ENCODE measurements at places on chromosomes 2 and 18.
A peak's percentile ranks its signal among the peaks of the same experiment; 100 is the strongest.

DNA sequence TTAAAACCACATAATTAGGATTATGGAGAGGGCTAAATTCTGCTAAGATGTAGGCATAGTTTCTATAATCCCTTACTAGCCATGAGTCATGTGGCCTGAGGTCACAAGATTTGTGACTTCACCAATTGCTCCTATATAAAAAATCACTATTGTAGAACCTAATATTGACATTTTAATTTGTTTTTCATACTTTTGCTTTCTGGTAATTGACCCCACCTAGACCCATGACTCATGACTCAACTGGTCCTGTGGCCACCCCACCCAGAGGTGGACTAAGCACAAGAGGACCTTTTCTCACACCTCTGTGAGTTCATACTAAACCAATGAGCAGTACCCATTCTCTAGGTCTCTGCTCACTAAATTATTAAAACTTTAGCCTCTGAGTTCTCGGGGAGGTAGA, 1567.5 kb upstream of the LRRTM1 start:
- no peak for DNase-seq

GRCh38 chr2:12970861-12971260, 254.1 kb downstream of the TRIB2 start:
- DNase-seq = peak; percentile 56

DNA sequence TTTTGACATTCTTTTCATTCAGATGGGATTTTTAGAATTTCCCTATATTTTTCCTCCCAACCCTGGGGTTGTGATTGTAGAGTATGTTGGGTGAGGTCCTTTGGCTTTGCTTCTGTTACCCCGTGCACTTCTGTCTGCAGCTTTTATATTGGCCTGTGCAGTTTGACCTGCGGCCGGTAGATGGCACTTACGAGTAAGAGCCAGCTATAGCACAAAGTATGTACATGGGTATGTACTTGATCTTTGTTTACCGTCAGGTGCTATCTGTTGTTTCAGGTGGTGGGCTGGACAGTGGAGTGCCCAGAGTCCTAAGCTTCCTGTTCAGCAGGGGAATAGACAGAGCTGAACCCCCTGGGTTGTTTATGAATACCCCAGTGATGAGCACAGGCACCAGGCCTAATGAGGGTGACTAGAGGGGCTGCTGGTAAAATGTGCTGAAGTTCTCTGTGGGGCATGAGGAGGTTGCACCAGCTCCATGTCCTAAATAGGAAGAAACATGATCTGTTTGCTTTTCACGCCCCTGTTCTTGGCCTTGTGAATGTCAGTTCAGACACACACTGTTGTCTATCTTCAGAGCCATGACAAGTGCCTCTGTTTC, 58.9 kb upstream of the THUMPD2 start:
- DNase-seq = peak; percentile 5

- no peak for DNase-seq
Measured at GRCh38 chr18:44816050-44816449, 135.4 kb downstream of the SETBP1 start.

- no peak for DNase-seq
Measured at GRCh38 chr2:42178335-42178734, 9.2 kb downstream of the EML4 start.

DNA sequence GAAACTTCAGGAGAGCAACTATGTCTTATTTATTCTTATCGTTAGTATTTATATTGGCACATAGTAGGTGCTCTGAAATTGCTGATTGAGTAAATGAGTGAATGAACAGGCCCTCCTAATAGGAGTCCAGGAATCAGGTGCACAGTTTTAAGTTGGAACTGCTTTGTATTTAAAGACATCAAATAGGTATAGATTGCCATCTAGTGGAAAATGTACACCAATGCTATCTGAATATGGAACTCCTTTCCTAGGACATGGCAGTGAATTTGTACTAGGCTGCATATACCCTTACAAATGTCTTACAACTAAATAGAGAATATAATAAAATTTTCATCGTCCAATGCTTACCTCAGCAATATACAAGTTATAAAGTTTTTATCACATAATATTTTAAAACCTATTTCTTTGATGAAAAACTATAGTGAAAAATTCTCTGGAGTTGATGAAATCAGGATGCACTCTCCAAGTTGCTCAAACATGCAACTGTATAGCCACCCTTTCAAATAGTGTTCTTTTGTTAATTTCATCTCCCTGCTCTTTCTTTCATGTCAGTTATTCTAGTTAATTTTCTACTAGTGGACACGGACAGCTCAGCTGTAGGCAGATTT, 318.9 kb upstream of the SYT4 start:
- no peak for DNase-seq

DNA sequence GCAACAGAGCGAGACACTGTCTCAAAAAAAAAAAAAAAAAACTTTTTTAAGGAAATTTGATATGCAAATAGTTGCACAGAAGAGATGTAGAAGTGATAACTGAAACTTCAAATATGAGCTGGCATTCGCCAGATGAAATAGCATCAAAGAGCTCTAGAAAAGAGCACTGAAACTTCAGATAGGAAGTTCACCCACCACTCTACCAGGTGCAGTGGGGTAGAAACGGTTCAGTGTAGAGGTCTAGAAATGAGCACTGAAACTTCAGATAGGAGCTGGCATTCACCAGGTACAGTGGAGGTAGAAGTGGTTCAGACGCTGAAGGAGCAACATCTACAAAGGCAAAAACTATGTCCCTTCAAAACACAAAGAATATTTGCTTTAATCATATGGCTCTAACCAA, 9.0 kb upstream of the ONECUT2 start:
- DNase-seq = no peak

GRCh38 chr2:195622966-195623365, 34.1 kb upstream of the SLC39A10 start:
- no peak for DNase-seq

GRCh38 chr18:37343542-37343851, 222.1 kb downstream of the CELF4 start:
- no peak for DNase-seq

DNA sequence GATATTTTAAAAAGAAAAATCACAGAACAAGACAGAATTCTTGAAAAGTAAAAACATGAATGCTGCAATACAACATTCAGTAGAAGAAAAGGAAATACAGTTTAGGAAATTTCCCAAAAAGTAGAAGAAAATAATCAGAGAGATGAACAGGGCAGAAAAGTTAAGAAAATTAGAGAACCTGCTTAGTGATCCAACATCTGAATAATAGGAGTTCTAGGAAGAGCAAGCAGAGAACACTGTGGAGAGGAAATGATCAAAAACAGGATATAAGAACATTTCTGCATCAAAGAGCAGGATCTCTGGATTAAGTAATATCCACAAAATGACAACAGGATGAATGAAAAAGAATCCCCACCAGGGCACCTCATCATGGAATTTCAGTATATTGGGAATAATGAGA, 8.8 kb upstream of the FHOD3 start:
- no peak for DNase-seq

- DNase-seq = no peak
Measured at GRCh38 chr2:173192071-173192470, 116.4 kb downstream of the MAP3K20 start.

DNA sequence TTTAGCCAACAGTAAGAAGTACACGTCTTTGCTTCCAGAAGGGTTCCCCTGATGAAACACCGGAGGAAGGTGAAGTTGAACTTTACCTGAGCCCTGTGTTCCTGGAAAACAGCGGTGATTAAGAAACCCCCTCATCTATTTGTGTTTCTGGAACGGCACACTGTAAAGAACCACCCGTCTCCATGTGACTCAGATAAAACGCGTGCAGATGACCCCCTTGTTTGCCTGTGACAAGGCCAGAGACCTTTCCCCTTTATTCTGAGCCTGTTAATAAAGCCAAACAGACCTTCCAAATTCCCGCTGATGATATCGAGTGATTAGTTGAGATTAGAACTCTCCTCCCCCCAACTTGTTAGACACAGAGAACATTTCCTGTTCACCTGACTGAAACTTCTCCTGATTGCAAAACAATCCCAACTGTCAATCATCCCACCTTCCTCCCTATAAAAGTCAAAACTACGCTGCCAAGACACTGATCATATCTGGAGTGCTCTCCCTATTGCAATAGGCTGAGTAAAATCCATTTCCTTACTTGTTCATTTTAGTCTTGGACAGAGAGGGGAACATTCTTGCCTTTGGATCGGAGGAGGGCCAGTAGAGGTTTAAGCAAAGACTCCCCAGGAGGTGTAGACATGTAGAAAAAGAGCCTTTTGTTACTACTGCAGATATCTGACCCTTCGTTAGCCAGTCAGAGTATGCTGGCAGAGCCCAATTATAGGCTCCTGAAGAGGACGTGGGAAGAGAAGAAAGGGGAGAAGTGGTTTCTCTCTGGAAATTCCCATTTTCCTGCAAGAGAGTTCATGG, 914 bp upstream of the IWS1 start:
- no peak for DNase-seq

- no peak for DNase-seq
Measured at GRCh38 chr2:233711312-233712008, 1.2 kb upstream of the UGT1A5 start.

DNA sequence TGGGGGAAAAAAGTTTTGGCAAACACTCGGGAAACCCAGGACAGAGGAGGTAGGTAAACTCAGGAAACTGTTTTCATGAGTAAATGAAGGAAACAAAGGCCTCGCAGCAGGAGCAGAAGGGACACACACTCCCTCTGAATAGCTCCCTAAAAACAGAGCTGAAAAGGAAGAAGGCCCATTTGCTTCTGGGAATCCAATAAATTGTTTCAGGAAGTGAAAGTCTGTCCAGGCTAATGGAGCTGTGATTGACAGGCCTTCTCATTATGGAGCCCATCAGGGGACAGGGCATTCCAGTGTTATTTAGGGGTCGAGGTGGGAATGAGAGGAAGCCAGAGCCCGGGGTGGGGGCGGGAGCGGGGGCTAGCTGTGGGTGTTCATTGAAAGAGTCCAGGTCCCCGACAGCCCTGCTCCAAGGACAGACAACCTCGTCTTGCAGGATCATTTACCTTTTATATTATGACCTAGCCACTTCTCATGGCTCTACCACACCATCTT, 81.2 kb downstream of the GBX2 start:
- no peak for DNase-seq

DNA sequence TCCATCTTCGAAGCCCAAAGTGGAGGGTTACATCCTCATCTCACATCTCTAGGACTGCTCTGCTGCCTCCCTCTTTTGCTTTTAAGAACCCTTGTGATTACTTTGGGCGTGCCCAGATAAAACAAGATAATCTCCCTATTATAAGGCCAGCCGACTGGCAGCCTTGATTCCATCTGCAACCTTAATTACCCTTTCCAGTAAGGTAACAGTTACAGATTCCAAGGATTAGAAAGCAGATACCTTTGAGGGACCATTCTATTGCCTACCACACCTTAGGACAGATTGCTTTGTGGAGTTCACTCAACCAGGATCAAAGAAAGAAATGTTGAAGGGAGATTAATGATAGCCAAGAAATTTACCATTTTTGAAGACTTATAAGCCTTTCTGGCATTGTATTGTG, 250.8 kb upstream of the ACVR2A start:
- DNase-seq = no peak

- no peak for DNase-seq
Measured at GRCh38 chr2:158131483-158131912, 29.8 kb downstream of the UPP2 start.
